ENCODE measurements at places on chromosomes 13 and 19. TPM values are rescaled to one million over a fixed set of nuclear protein-coding genes. Genes with fewer than 3 reads are reported as not detected.

Gene EPS8L1
- 1.3 TPM for total RNA-seq

Gene RGS9BP
- total RNA-seq, result 0.59 TPM

Gene SIRT2
- 55.2 TPM for total RNA-seq

Gene ZNF547
- total RNA-seq, result 5.4 TPM

Gene PCDH17
- 0.60 TPM for total RNA-seq

Gene SRRM5
- total RNA-seq, result 0.05 TPM
